Activated T-helper 1 cell treated with anti-CD3 and anti-CD28 coated beads, Interleukin-2, amount 50 U/mL, for 16 hours (primary cell): ENCODE measurements at places on chromosomes 6 and 20.

DNA sequence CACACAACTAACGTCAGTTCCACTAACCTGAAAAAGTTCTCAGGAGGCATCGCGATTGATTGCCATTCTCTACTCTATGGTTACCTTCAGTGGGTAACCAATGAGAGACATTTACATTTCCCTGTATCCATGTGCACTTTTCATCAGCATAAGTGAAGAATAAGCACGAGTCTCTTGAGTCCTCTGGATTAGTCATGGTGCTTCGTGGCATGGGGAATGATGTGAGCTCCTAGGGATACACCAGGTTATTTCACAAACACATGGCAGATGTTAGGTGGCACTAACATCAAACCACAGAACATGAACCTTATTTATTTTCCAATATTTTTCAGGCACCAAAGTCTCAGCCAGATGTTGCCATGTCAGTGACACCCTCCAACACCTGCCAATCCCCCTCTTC, 64.0 kb downstream of the FYN start:
- DNase-seq: no peak

DNA sequence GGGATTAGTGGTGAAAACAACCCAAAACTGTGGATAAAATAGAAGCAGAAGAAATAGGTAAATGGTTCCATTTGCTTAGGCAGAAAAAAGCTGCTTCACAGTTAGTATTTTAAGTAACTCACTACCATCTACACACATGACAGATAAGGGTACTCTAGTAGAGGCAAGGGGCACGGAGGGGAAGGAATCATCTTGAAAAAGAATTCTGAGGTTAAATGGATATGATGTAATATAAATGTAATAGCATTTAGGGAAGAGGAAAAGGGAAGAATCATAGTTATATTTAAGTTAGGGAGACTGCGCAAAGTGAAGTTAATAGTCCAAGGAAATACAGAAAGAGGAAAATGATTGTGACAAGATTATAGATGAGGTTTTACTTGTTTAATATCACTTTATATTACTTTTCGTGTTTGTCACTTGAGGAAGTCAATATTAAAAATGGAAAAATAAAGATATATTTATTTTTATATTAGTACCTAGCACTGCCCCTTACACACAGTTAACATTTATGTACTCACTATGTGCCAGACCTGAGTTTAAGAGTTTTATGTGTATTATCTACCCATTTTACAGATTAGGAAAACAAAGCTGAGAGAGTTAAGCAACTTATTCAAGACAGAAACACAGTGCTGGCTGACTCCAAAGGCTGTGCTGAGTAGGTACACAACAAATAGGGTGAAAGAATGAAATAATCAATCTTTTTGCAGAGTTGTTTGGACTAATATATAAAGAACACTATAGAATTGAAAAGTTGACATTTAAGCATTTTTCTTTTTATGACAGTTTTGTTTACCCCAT, 128.1 kb downstream of the REV3L start:
- DNase-seq: no peak

- no peak for DNase-seq
These were observed 168.5 kb downstream of the SCP2D1 start for GRCh38 chr20:18981962-18982539.

- no peak for DNase-seq
These were observed 754.7 kb downstream of the DHX35 start for GRCh38 chr20:39716796-39717341.

GRCh38 chr20:2687514-2687913, 5.1 kb upstream of the EBF4 start:
- DNase-seq: no peak

DNA sequence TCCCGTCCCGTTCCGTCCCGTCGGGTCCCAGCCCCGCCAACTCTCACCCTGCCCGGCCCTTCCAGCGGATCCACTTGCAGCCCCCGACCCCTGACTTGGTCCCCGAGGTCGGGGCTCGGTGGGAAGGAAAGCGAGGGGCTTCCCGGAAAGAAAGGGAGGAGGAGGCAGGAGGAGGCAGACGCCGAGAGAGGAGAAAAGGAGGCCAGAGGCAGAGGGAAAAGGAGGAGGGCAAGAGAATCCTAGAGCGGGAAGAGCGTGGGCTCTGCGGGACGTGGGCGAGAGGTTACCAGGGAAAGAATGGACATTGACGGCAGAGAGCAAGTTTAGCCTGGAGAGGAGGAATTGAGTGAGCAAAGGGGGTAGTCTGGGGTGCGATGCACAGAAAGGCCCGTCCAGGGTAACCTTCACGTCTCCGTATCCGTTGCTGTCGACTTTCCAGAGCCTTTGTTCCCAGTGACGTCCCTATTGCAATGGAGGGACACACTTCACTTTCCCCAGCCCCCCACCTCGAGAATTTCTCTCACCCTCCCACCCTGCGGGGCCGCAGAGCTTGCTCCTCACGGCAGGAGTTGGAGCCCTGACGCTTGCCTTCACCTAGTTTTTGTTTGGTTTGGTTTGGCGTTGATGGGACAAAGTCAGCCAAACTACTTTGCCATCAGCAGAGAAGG, 477 bp upstream of the MOXD1 start:
- no peak for DNase-seq

GRCh38 chr6:105452376-105452775, 49.5 kb upstream of the PREP start:
- no peak for DNase-seq

GRCh38 chr6:144153971-144154370, 3.7 kb downstream of the STX11 start:
- no peak for DNase-seq

DNA sequence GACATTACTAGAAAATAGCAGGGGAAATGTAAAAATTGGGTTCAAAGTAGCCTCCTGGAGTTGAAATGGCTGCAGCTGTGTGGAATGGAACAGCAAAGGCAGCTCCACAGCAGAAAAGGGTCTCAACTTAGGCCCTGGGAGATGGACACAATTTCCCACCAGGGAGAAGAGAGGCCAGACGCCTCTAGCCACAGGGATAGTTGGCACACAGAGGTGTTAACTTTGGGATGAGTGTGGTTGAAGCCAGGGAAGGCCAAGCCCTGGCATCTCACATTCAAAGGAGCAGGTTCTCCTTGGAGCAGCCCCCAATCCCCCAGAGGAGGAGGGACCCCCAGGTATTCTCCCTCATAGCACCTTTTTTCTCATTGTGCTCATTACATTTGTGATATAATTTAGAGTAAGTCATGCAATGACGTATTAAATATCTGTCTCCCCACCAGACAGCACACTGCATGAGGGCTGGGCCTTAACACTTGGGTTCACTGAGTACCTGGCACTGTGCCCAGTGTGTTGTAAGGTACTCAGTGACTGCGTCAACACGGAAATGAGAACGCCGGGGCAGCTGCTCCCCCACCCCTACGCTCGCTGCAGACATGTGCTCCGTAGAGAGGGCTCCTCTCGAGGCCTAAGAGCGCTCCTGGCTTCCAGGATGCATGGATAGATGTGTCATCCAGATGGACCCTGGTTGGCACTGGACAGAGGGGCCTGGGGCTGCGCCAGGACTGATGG, 76.0 kb upstream of the CD93 start:
- DNase-seq: no peak

DNA sequence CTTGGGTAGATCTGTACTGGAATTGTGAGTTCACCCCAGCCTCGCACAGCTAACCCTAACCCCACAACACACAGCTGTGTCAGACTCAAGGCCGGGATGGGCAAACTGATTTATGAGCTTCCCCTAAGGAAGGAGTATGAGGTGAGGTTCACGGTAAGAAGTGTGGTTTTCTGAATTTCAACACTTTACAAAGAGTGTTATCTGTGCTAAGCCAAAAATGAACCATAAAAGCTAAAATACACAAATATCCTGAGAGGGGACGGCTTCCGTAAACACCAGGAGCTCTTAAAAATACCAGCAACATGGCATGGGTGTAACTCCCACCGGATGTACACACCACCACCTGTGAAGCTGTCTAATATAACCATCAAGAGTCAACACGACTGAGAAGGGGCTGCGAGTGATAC, 101.2 kb downstream of the ATP9A start:
- DNase-seq: no peak

DNA sequence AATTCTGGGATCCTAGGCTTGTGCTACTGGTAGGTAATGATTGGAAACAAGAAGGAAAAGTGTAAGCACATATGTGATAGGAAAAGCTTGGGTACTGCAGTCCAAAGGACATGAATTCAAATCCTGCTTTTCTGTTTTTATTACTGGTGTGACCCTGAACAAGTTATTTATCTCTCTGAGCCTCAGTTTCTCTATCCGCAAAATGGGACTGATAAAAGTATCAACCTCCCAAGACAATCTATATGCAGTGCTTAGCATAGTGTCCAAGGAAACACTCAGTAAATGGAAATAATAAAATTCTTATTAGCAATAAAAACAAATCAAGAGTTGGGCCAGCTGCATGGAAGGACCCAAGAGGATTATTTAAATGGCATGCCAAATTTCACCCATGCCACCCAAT, 108.5 kb downstream of the ZMYND8 start:
- no peak for DNase-seq

GRCh38 chr20:49340161-49340966, 62.5 kb upstream of the ZNFX1 start:
- no peak for DNase-seq

GRCh38 chr20:56420940-56421688, 9.1 kb downstream of the CASS4 start:
- DNase-seq: no peak

DNA sequence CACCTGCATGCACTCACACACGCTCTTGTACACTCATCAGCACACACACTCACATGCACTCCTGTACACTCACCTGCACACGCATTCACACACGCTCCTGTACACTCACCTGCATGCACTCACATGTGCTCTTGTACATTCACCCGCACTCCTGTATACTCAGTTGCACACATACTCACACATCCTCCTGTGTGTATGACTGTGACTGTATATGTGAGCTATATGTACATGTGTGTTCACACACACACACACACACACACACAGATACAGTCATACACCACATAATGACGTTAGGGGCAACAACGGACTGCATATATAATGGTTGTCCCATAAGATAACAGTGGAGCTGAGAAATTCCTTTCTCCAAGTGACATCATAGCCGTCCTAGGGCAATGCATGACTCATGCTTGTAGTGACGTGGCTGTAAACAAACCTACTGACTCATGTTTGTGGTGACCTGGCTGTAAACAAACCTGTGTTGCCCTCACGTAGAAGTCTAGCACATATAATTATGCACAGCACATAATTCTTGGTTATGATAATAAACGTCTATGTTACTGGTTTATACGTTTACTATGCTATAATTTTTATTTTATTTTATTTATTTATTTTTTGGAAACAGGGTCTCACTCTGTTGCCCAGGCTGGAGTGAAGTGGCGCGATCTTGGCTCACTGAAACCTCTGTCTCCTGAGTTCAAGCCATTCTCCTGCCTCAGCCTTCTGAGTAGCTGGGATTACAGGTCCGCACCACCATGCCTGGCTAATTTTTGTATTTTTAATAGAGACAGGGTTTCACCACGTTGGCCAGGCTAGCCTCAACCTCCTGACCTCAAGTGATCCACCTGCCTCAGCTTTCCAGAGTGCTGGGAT, 22.8 kb upstream of the TAF4 start:
- no peak for DNase-seq

GRCh38 chr6:90484903-90485302, 102.0 kb downstream of the MAP3K7 start:
- DNase-seq: no peak

GRCh38 chr20:63309261-63310071, 16.5 kb downstream of the COL20A1 start:
- DNase-seq: no peak

DNA sequence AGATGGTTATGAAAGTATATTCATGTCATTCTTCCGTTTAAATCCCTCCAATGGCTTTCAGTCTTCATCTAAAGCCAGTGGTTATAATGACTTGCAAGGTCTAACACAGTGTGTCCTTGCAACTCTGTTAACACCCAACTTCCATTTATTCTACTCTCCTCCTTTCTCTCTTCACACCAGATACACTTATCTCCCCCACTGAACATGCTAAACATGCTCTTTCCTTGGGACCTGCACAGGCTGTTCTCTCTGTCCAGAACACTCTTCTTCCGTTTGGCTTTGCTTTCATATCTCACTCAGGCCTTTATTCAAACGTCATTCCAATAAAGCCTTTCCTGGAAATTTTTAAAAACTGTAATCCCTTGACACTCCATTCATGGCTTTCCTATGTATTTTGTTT, 91.5 kb downstream of the EPHA7 start:
- DNase-seq: no peak

GRCh38 chr20:2585811-2586210, 49.4 kb downstream of the TMC2 start:
- no peak for DNase-seq

DNA sequence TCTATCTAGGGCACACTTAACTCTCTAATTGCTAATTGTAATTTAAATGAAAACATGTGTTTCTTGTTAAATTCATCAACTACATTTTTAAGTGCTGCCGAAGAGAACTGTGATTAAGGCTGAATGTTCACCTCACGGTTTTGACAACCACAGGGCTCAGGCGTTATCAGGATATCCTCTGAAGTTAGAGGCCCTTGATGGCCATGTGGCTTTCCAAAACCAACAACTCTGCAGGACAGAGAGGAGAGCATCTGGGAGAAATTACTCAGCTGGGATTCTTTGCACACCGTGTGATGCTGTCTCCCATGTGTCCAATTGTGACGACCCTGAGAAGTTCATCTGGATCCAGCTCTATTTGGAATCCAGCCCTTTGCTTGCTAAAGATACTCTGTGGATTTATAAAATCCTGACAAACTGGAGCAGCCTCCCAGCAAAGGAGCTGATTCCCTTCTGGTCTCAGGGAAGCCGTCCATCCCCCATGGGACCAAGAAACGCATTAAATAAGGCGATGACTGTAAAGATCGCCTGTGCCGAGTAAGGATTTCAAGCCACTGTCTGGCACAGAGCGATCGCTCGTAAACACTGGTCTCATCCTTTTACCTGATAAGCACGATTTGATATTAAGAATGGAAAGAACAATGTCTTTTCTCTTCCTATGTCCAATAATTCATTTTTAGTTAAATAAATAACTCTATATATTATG, 401.1 kb downstream of the CD83 start:
- DNase-seq: no peak

DNA sequence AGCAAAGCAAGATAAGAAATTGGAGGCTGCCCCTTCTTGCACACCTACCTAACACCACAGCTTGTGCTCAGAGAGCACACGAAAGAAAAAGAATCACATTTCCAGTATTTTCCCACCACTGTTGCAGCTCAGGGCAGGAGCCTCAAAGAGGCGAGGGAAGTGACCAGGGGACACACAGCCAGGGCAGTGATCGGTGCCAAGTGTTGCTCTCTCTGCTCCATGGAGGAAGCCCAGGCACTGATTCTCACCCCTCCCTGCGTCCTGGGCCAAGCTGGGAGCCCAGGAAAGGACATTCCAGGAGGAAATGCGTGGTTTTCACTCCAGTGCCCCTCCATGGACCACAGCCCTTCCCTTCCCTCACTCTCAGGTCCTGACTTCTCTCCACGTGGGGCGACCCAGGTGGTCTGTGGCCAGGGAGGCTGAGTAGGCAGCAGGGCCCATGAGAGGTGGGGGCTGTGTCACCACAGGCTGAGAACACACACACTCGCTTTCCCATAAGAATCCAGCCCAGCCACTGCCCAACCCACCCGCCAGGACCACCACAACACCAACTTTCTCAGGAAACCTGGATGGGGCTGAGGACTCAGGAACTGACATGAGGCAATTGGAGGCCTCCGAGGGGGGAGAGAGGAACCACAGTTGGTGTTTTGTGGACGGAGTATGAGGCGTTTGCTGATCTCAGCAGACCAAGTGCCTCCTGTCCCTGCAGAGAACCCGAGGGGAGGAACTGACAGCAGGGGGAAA, 81.7 kb upstream of the MAFB start:
- DNase-seq: no peak
